ENCODE measurements at places on chromosomes 4 and X.

- no peak for DNase-seq
Observed at GRCh38 chr4:97879942-97880341, 263.3 kb downstream of the STPG2 start.

GRCh38 chr4:16171831-16172230 lies 54.4 kb downstream of the TAPT1 start:
- DNase-seq: no peak

DNA sequence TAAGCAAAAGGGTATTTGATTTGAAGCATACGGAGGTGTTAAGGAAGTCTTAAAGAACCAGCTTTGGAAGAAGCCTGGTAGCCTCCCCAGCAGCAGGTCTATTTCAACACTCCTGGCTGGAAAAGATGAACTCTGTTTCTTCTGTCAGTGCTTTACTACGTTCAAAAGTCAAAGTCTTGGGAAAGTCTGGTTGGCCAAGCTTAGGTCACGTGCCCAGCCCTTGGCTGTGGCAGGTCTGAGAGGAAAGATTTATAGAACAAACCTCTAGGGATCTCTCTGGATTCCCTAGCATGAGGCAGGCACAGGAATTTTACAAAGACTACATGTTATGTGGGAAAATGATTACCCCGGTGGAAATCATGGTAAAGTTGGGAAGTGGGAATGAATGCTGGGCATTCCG lies 8.6 kb upstream of the ARHGAP10 start:
- no peak for DNase-seq

- no peak for DNase-seq
Observed at GRCh38 chr4:64715741-64716140, 306.5 kb upstream of the TECRL start.

DNA sequence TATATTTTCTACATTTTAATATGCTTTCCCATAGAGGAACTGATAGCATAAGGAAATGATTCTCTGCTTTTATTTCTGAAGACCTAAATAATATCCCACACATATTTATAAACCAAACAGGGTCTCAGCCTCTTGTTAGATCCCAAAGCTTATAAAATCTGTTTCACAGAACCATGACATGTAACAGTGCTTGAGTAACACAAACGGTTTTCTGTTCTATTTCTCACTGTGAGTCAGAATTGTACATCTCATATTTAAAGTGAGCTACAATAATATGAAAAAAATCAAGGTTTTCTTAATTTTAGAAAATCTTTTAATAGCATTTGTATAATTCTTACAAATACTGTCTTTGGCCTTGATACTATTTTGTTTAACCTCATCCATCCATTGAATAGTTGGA lies 51.2 kb downstream of the NR3C2 start:
- DNase-seq: no peak

DNA sequence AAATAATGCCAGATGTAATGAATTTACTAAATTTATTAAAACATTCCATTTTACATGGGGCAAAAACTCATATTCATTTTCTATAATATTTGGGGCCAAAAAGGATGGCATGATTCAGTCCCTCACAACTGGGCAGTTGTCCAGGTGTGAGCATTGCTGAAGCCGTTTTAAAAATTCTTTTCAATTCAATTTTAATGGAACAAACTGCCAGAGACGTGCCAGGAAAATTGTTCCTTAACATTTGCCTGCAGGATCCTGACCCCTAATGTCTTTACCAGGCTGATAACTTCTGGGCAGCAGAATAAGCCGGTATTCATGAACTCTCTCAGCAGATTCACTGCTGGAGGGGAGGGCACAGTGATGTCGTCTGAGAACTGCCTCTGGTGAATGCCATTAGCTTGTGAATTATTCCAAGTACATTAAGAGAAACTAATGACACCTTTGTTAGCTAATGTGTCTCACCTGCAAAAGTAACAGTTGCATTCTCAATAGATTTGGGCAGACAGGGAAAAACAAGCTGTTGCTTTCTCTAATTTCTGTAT lies 1445.1 kb upstream of the TENM3 start:
- DNase-seq: no peak

All from fibroblast of skin of left biceps (primary cell).